NCI-H146 (cell line): ENCODE measurements at places on chromosomes 4 and X.

GRCh38 chrX:72367516-72367915 is 61.8 kb upstream of the CITED1 start:
- peak; percentile 6 for DNase-seq

- no peak for DNase-seq
These were observed 10.6 kb upstream of the INTS6L start for GRCh38 chrX:135509885-135510284.

DNA sequence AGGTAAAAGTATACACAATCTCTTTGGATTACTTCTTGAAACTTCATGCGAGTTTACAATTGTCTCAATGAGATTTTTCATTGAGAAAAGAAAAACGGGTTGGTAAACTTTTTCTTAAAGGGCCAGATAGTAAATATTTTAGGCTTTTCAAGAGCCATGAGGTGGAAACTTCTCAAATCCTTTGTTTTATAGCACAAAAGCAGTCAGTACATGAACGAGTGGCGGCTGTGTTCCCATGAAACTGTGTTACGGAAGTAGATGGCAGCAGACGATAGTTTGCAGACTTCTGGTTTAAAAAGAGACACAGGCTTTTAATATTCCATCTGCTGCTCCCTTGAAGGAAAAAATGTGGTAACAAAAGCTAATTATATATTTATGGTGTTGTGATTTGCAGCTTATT is 332.0 kb downstream of the TENM3 start:
- DNase-seq: no peak

- DNase-seq: no peak
These were observed 1.3 kb downstream of the SH3TC1 start for GRCh38 chr4:8200302-8200975.

DNA sequence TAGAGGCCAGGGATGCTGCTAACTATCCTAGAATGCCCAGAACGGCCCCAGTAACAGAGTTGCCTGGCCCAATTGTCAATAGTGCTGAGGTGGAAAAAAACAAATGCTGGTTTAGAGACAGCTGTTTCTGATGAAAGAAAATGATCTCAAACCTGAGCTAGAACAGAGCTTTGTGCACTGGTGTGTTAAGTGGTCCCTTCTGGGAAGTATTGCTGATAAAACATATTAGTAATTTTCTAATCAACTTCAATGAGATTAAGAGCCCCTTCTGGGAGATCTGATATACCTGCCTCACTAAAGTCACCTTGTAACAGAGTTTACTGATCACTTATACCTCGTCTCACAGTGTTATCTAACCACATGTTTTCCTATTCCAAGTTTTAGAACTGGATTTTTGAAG is 42.1 kb downstream of the SMPX start:
- no peak for DNase-seq

- no peak for DNase-seq
These were observed 2.3 kb upstream of the SASH3 start for GRCh38 chrX:129777218-129778030.

DNA sequence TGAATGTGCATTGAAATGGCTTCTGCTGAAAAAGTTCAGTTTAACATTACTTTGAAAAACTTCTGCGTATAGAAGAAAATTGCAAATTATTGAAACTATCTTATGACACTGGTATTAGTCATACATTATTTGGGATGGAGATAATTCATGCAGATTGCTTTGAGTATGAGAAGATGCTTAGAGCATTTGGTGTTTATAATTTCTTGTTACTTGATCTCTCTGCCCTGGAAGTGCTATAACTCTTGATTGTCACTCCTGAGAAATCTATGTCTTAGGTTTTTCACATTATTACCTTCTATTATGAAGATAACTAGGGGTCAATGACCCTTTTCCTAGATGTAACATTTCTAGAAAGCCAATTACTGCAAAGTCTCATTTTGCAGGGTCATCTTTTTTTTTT is 36.4 kb downstream of the TMEM131L start:
- DNase-seq: no peak

GRCh38 chr4:26204911-26205370 is 115.9 kb upstream of the RBPJ start:
- no peak for DNase-seq

- DNase-seq: no peak
These were observed 772.9 kb upstream of the TENM3 start for GRCh38 chr4:181470306-181470705.

- DNase-seq: no peak
These were observed 600 bp downstream of the POU3F4 start for GRCh38 chrX:83508526-83509253.

DNA sequence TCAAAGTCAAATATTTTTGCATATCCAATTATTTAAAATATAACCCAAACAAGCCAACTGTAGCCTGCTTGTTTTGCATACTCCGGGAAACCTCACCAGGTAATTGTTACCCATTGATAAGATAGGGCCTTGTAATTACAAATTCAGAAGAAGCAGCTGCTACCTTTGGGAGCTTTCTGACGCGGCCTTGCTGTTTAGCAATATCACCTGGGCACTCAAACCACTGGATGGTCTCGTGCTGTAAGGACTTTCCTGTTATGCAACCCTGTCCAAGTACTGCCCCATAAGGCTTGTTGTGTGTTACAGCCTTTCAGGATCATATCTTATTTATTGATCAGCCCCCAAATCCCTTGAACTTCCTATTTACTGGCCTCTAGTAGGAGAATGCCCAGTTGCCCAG is 52.1 kb downstream of the HS3ST1 start:
- peak; percentile 56 for DNase-seq

GRCh38 chrX:52577464-52578173 is 60.8 kb upstream of the XAGE1B start:
- DNase-seq: no peak

- DNase-seq: no peak
These were observed 15.6 kb upstream of the NAT8L start for GRCh38 chr4:2043396-2044118.

DNA sequence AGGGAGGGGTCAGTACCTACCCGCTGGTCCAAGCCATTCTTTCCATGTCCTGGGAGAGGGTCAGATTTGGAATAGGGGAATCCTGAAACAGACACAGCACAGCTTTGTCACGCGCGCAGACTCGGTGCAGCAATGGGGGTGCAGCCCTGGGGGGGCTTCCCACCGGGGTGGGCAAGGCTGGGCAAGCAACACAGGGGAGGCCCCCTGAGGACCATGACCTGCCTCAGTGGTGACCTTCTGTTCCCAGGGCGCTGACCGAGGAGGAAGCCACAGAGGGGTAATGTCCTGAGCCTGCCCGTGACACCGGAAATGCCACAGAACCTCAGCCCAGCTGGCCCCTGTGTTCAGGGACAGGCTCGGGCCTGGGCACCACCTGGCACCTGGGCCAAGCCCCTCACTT is 53.2 kb upstream of the AFAP1 start:
- no peak for DNase-seq

DNA sequence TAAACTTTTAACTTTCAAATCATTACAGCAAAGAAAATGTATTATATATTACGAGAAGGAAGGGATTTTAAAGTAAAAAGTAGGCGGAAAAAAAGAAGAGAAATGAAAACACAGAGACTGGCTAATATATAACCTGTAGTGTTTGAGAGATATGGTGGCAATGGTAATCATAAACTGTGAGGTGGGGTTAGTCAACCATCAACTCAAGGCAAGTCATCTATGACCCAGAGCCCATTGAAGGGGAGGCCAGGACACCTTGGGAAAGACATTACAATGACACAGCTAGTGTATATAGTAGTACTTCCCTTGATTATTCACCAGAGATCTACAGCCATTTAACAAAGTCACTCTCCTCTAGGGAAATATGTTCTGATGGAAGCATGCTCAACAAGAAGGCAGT is 423.9 kb upstream of the PITX2 start:
- DNase-seq: no peak

GRCh38 chrX:154516656-154517100 is 646 bp upstream of the FAM3A start:
- no peak for DNase-seq

GRCh38 chr4:1491328-1492141 is 85.3 kb upstream of the NKX1-1 start:
- no peak for DNase-seq

- DNase-seq: no peak
These were observed 638.9 kb downstream of the SPRY1 start for GRCh38 chr4:124035364-124036041.

DNA sequence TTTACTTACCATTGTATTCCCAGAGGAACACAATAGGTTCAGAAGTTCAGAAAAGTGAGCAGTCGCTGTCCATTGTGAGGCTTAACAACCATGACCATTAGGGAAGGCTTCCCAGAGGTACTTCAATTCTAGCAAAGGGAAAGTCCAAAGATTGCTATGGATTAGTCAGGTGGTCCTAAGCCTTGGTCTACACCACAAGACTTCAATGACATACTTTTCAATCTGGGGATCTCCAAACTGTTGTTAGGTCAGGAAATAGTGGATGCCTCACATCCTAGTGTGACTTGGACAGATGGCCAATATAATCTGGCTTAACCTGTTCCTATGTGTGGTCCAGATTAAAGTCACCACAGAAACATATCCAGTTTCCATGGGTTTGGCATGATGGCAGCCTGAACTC is 118.0 kb downstream of the SPCS3 start:
- no peak for DNase-seq

DNA sequence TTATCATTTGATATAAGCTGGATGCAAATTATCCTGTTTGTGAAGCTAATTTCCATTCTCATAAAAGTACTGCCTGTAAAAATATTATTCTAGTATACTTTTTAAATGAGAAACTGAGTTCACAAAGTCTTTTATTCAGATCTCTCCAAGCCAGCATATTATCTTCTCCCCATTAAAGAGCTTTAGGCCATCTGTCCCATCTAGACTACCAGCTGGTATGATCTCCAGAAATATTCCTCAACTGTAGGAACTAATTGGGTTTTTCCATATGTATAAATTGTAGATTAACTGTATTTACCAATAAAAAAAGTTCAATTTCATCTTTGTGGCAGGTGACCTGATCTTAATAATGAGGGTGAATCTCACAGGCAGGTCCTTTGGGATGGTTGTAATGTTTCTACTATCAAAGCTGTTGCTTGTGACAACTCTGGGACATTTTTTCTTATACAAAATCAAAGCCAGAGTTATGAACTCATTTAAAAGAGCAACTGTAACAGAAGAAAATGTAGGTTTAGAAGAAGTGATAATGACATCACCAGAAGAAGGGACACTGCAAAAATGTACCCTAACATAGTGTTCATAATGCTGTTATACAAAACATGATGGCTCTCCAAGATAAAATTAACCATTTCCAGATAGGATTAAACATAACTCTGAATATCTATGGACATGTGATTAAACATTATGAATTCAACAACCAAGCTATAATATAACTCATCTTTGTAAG is 132.8 kb downstream of the KCNIP4 start:
- DNase-seq: no peak

- no peak for DNase-seq
These were observed 223.7 kb downstream of the GPAT3 start for GRCh38 chr4:83759611-83760010.

DNA sequence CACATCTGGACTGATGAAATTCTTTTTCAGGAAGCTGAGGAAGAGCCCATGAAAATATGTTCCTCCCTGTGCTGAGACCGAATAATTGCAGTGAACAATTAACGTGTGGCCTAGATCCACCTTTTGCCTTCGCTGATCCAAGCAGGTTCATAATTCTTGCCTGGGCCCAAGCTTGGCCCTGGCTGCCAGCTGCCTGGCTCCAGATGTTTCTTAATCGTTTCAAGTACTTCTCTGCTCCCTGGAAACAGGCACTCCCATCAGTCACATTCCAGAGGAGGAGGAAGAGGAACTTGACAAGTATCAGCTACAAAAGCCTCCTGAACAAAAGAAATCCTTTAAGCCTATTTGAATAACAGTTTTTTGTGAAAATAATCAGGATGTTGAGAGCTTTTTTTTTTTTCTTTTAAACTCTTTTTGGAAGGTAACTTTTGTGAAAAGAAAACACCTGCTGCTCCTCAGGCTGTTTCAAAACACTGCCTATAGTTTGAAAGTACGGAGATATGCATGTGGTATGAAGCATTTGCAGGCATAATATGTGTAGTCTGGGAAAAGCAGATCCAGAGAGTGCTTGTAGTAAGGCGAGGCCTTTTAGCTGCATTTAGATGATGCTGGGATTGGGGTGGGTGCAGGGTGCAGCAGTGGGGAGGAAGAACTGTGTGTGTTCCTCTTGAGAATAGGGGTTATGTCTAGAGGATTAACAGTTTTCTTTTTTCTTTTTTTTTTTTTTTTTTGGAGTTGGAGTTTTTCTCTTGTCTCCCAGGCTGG is 154.4 kb downstream of the PTTG2 start:
- DNase-seq: no peak

DNA sequence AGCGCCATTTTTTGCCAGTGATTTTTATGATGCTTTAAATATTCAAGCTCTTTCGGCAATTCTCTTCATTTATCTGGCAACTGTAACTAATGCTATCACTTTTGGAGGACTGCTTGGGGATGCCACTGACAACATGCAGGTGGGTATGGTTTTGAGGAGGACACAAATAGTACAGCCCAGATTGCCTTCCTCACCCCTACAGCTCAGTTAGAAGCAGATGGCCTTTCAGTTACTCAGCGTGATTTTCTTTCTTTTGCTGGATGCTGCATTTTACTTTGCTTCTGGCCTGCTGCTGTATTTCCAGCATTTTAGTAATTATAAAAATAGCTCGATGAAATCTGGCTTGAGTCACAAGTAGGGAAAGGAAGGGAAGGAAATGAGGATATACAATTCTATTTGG is 114.7 kb downstream of the SLC4A4 start:
- no peak for DNase-seq

- DNase-seq: no peak
These were observed 23.5 kb downstream of the INTS6L start for GRCh38 chrX:135543924-135544323.

DNA sequence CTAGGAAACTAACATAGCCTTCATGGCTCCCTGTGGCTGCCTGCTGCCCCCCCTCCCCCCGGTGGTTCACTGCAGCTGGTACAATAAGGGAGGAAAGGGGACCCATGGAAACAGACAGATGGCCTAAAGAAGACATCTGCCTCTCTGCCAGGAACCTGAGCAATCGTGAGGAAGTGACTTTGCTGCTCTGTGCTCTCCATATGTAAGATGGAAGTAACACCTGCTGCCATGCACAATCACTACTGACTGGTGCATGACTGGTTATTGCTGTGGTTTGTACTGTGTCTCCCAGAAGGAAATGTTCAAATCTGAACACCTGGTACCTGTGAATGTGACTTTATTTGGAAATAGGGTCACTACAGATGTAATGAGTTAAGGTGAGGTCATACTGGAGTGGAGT is 43.6 kb downstream of the CD99L2 start:
- DNase-seq: peak; percentile 53

GRCh38 chr4:89562746-89563145 is 255.1 kb upstream of the GPRIN3 start:
- no peak for DNase-seq

- DNase-seq: no peak
These were observed 4.9 kb upstream of the TXK start for GRCh38 chr4:48138936-48139335.

DNA sequence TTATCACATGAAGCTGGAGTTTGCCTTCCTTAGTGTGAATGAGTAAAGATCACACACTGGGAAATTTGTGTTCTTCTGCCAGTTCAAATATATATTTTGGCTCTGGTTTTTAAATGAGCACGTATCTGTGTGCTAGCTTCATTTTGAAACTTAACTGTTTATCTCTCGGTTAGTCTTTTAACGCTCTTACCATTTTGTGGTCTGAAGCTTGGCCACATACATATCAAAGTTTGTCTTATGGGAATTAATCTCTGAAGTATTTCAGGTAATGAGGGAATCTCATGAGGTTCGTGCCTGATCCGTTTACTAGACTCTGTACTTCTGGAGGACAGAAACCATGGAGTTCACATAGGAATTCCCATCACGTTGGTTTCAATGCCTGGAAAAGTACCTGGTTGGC is 13.8 kb downstream of the ATP10D start:
- no peak for DNase-seq

- DNase-seq: peak; percentile 43
These were observed 9.4 kb downstream of the UVSSA start for GRCh38 chr4:1356181-1356998.
